ENCODE measurements at places on chromosomes 16 and 17. TPM values are rescaled to one million over a fixed set of nuclear protein-coding genes. Genes with fewer than 3 reads are reported as not detected.

The PPP1R27 gene
- 0.31 TPM for total RNA-seq

The PIPOX gene
- total RNA-seq, result not detected

DNA sequence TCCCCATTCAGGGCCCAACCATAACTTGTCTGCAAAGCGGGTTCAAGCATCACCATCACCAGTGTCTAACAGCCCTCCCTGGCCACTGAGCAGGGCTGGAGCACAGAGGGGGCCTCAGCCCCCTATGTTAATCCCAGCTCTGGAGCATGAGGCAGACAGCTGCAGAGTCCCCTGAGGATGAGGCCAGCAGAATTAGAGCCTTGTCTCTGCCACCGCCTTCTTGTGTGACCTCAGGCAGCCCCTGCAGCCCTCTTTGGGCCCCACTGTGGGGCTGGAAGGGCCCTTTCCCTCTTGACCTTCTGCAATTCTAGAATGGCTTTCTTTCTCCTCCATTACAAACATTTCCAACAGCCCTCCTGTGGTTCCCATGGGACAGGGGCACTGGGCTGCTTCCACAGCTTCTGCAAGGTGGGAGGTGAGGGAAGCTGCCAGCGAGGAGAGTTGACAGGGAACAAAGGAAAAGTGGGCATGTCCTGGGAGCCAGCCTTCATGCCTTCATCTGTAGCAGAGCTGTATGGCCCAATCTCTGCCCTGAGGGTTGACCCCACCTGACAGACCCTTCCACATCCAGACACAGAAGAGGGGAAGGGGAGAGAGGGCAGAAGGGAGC, 65.7 kb downstream of the TMEM132E start:
- no peak for DNase-seq

GRCh38 chr16:13036600-13036999, 135.2 kb downstream of the SHISA9 start:
- DNase-seq, result peak; percentile 23

- no peak for DNase-seq
Measured at GRCh38 chr17:48483004-48483403, 47.8 kb downstream of the HOXB1 start.

Measured in heart right ventricle (tissue), 16 donors.